Activated naive CD8-positive, alpha-beta T cell treated with anti-CD3 and anti-CD28 coated beads, Interleukin-2, amount 10 ng/mL, durations not matched to agents 7 days and 5 days (primary cell): ENCODE measurements at places on chromosomes 12 and 14. TPM values are rescaled to one million over a fixed set of nuclear protein-coding genes. Genes with fewer than 3 reads are reported as not detected.
A peak's percentile ranks its signal among the peaks of the same experiment; 100 is the strongest.

GRCh38 chr12:125149160-125150108 is 84.2 kb downstream of the AACS start:
- DNase-seq: no peak

GRCh38 chr12:72269491-72269890 is 2.7 kb upstream of the TRHDE start:
- no peak for DNase-seq

COX14 gene
- 54.2 TPM for total RNA-seq

ENDOU gene
- total RNA-seq: not detected

- no peak for DNase-seq
Measured at GRCh38 chr14:99321236-99321925, 49.4 kb upstream of the BCL11B start.

DAO gene
- total RNA-seq: not detected

DNA sequence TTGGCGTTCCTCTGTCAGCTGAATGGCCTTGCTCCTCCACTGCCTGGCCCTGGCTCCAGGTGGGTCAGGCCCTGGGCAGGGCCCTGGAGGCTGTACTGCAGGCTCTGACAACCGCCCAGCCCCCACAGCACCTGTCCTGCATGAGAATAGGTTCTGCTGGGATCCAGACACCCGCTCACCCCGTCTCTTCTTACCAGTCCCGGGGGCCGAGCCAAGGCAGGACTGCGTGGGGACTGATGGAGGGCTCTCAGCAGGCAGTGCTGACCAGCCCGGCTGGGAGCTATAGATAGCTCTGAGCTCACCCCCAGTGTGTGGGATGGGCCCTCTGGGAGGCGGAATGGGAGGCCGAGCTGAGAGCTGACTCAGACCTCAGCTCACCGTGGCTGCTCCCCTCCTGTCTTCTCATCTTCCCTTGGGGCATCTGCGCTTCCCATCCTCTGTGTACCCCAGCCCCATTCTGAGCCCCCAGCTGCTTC is 39.6 kb downstream of the TEAD4 start:
- DNase-seq: no peak

LPAR5 gene
- total RNA-seq: 20.9 TPM

DNA sequence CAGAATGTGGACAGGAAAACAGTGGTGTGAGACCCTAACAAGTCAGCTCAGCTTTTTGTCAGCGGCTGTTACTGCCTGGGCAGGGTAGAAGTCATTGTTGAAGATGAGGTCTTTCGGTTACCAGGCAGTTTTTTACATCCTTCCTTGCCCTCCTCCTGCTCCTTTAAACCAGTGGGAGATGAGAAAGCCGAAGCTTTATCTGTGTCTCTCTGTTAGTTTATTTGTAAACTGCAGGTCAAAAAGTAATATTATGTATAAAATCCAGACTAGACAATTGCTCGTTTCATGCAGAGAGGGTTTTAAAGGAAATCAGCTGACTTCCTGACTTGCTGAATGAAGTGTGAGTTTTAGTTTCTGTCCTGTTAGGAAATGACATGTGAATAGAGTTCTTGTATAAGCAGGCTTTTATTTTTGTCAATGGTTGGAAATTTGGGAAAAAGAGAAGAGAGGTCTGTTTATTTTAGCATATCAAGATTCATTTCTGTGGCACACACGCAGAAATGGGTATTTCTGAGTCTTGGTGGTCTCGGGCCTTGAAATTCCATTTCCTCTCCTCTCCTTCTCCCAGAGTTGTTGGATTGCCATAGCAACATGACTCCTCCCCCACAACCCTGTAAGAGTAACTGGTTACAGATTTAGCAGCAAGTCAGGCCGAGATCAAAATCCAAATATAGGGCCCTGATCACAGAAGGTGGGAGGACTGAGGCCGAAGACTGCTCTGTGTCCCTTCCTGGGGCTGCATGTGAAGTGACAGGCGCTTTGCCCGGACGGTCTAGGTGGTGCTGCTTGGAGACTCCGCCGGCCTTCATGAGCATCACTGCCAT is 60.8 kb downstream of the SAMD4A start:
- DNase-seq: peak; percentile 37

RNASE2 gene
- total RNA-seq: not detected

DNA sequence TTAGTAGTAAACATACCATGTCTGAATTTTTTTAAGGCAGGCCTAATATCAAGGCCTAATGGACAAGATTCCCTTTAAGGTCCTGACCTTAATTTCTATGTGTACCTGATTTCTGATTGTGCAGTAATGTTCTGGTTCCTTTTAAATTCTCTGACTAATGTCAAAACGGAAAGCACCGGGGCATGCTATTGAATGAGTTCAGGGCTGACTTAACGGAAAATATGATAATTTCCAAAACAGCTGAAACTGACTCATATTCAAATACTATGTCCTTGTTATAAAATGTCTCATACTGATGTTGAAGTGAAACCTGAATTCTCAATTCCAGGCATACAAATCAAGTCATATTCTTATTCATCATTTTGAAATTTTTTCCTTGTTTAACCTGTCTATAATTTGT is 6.7 kb downstream of the TAS2R43 start:
- DNase-seq: no peak

DNA sequence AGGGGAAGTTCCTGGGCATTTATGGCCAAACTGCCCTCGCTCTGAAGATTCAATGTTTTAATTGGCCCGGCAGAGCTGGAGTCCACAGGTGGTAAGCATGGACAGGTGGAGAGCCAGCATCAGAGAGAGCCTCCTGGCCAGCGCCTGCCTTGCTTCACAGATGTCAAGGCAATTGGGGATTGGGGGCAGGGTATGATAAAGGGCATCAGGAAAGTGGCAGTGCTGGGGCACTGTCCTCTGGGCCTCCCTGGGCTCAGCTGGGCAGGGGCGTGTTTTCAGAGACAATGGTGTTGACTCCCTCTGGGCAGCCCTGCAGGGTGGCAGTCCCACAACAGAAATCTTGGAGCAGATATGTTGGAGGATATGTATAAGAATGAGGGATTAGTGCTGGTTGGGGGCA is 237.3 kb downstream of the CACNA1C start:
- no peak for DNase-seq

- DNase-seq: no peak
Measured at GRCh38 chr12:126198966-126199692, 1133.9 kb downstream of the AACS start.

- DNase-seq: no peak
Measured at GRCh38 chr14:20455355-20456300, 602 bp downstream of the APEX1 start.

CLEC9A gene
- not detected for total RNA-seq

GRCh38 chr12:50088577-50089335 is 3.6 kb downstream of the SMARCD1 start:
- DNase-seq: no peak

- no peak for DNase-seq
Measured at GRCh38 chr12:32155041-32155440, 48.4 kb downstream of the BICD1 start.

CCDC175 gene
- not detected for total RNA-seq

RTRAF gene
- total RNA-seq: 147 TPM

CACNA1C gene
- total RNA-seq: 0.14 TPM

- DNase-seq: no peak
Measured at GRCh38 chr12:132720606-132721345, 10.1 kb downstream of the PGAM5 start.

GRCh38 chr14:45916340-45916953 is 663.4 kb upstream of the MIS18BP1 start:
- no peak for DNase-seq

GRCh38 chr12:12266389-12266872 is 413 bp downstream of the LRP6 start:
- no peak for DNase-seq

- DNase-seq: no peak
Measured at GRCh38 chr12:124740691-124741137, 123.0 kb downstream of the SCARB1 start.

SYNE2 gene
- total RNA-seq: 245 TPM

DNA sequence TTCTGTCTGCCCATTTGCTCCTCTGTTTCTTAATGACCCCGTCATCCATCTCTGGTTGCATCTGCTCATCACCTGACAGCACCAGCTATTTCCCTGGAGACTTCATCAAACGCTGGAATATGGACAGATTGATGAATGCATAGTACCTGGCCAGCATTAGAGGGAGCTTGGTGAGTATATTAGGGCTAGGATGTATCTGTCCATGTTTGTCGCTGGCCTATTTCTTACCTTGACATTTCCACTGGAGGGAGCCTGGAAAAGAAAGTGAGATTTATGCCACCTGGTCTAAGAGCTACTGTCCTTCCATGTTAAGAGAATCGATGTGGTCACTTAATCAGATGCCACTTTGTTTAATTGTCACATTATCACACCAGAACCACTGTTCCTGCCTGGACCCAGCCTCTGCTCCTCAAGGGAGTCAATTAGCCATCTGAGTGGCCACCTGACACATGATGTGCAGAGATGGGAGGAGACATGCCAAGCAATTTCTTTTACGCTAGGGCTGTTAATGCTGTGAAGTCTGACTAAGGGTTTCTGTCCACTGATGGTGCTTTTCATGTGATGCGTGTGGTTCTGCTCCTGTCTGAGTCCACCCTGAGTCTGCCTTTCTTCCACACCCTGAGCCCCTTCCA is 75.3 kb upstream of the SFSWAP start:
- DNase-seq: no peak

GEMIN2 gene
- total RNA-seq: 23.1 TPM

- no peak for DNase-seq
Measured at GRCh38 chr12:131122631-131123030, 168.9 kb downstream of the ADGRD1 start.

GRCh38 chr12:89947437-89948270 is 239.0 kb upstream of the ATP2B1 start:
- DNase-seq: no peak

- no peak for DNase-seq
Measured at GRCh38 chr14:23326491-23327332, 5.5 kb downstream of the PABPN1 start.
